BE2C (cell line): ENCODE measurements at places on chromosomes 4 and X.

DNA sequence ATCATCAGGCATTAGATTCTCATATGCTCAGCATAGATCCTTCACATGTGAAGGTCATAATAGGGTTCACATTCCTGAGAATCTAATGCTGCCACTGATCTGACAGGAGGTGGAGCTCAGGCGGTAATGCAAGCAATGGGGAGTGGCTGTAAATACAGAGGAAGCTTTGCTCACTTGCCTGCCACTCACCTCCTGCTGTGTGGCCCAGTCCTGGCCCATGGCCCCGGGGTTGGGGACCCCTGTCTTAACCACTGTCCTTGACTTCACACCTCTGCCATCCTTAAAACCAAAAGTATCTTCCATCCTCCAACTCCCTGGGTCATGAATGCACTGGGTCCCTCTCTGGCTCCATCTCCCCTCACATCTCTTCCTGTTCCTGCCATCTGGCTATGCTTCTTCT is 129.1 kb downstream of the HMX1 start:
- no peak for DNase-seq

- DNase-seq, result no peak
Observed at GRCh38 chr4:20248155-20248558, 3.5 kb upstream of the SLIT2 start.

DNA sequence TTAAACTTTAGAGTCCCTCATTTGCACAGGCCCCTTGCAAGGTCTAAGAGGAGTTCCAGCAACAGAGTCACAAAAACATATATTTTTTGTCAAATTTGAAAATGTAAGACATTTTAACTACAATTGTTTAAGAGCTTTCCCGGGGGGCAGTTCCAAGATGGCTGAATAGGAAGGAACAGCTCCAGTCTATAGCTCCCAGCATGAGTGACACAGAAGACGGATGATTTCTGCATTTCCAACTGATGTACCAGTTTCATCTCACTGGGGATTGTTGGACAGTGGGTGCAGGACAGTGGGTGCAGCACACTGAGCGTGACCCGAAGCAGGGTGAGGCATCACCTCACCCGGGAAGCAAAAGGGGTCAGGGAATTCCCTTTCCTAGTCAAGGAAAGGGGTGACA is 71.4 kb upstream of the NMU start:
- no peak for DNase-seq

DNA sequence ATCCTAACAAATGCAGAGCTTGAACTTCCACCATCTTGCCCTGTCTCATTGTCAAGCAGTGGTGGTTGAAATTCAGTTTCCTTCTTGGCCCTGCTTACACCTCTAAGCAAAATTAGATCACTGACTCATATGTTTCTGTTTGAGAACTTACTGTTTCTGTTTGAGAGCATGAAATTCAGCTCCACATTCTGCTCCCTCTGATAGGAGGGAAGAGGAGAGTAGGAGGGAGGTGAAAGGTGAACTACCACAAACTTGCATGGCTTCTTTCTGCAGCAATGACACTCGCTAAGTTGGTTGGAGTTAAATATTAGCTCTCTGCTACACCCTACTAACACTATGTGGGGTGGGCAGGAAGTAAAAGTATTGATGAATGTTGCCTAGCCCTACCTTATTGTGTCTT is 117.8 kb upstream of the EDA2R start:
- no peak for DNase-seq

- DNase-seq, result peak; percentile 72
Observed at GRCh38 chrX:102515975-102516941, at the start of gene TMSB15A. TSS of gene TMSB15A (minus strand) at chrX:102516739.

- no peak for DNase-seq
Observed at GRCh38 chrX:74408304-74408703, 13.0 kb upstream of the SLC16A2 start.

- no peak for DNase-seq
Observed at GRCh38 chrX:68534691-68535090, 35.8 kb downstream of the YIPF6 start.

DNA sequence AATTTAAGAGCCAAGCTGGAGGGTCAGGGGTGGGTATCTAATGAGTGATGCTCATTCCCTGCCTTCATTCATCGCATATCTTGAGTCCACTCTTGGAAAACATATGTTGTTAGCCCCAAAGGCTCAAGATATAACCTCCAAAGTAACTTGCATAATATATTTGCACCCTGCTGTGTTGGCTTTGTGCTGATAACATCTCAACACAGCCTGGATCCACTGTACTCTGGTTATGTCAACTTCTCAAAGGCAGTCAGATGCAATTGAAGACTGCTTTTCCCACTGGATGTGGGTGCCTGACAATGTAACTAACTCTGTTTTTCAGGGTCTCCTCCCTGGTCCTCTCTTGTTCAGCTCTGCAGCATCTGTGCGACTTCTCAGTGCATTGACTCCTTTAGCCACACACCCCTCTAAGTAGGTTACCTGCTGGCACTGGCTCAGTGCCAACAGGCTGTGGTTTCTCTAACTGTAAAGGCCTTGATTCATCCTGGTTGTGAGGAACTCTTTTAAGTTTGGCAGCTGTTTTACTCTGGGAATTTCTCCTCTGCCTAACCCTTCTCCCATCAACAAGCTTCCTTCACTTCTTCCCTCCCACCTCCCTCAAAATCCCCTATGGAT is 28.1 kb downstream of the SLC16A2 start:
- DNase-seq, result no peak

GRCh38 chr4:138576684-138577083 is 334.5 kb upstream of the SLC7A11 start:
- no peak for DNase-seq
